Glutamatergic neuron (in vitro differentiated cells): ENCODE measurements at places on chromosomes 6 and 20.

GRCh38 chr6:39465539-39465938 is 143.0 kb upstream of the KCNK16 start:
- DNase-seq: no peak

DNA sequence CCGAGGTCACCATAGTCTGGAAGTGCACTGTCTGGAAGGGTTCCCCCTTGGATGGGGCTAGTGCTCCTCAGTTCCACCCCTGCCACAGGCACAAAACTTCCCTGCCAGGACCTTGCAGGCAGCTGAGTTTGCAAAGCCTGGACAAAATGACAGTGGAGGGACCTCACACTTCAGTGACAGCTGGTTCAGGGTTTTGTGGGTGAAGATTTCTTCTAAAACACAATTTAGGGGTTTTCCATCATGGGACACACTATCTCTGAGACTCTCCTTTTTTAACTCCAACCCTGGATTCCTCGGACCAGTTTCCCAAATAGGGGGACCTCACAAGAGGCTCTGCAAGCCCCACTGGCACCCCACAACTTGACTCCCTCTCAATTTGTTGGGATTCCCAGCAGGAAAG is 33.6 kb upstream of the PREX1 start:
- no peak for DNase-seq

DNA sequence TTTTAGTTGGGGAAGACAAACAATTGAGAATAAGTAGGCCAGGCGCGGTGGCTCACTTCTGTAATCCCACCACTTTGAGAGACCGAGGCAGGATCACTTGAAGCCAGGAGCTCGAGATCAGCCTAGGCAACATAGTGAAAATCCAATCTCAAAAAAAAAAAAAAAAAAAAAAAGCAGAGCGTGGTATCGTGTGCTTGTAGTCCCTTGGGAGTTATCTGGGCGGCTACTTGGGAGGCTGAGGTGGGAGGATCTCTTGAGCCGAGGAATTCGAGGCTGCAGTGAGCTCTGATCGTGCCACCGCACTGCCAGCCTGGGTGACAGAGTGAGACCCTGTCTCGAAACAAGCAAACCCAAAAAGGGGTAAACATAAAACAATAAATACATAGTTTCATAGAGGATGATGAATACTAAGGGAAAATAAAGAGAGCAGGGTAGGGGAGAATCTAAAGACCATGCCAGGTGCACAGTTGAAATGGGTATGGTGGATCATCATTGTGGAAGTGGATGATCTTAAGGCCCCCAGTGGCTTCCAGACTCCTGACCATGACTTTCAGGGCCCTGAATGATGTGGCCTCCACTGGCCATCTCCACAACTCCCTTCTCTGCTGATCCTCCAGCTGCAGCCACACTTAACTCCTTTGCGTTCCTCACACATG is 947 bp downstream of the POFUT1 start:
- no peak for DNase-seq

GRCh38 chr6:128149796-128150195 is 248.9 kb upstream of the THEMIS start:
- no peak for DNase-seq

GRCh38 chr6:7190791-7191190 is 83.0 kb downstream of the RREB1 start:
- DNase-seq: no peak

DNA sequence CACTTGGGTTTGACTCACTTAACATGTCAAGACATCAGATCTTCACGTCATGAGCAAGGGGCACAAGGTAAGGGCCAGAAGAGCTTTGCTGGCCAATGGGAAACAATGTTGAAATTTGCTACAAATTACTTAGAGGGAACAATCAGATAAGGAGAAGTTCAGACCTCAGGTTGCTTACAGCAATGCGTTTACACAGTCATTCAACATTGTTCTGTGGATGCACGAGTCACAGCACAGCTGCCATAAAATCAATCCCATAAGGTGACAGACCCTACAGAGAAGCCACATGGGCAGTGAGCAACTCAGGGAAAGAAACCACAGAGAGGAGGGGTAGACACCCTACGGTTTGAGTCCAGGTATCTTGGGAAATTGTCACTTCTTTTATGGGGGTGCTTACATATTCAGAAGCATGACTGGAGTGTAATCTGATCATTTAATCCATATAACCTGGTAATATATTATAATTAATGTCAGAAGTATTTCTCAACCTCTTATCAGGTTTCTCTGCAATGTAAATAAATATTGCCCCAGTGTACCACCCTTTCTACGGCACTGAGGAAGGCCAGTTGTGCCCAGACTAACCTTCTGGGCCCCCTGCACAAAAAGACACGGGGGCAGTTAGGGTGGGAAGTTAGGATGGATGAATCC is 2.3 kb upstream of the SLC22A2 start:
- DNase-seq: no peak

DNA sequence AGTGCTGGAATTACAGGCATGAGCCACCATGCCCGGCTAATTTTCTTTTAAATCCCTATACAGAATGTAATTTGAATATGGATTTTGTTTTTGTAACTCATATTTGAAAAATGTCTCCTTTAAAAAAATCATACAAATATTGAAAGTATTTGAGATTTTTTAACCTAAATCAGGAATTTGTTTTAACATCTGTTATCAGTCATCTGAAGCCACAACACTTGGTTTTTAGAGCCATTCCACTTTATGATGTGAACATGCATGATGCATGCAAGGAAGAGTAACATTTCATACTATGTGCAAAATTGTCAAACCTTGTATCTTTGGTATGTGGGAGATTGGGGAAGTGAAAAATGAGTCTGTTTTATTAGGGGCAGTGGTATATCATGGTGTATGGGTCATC is 124.5 kb upstream of the AHI1 start:
- DNase-seq: no peak

DNA sequence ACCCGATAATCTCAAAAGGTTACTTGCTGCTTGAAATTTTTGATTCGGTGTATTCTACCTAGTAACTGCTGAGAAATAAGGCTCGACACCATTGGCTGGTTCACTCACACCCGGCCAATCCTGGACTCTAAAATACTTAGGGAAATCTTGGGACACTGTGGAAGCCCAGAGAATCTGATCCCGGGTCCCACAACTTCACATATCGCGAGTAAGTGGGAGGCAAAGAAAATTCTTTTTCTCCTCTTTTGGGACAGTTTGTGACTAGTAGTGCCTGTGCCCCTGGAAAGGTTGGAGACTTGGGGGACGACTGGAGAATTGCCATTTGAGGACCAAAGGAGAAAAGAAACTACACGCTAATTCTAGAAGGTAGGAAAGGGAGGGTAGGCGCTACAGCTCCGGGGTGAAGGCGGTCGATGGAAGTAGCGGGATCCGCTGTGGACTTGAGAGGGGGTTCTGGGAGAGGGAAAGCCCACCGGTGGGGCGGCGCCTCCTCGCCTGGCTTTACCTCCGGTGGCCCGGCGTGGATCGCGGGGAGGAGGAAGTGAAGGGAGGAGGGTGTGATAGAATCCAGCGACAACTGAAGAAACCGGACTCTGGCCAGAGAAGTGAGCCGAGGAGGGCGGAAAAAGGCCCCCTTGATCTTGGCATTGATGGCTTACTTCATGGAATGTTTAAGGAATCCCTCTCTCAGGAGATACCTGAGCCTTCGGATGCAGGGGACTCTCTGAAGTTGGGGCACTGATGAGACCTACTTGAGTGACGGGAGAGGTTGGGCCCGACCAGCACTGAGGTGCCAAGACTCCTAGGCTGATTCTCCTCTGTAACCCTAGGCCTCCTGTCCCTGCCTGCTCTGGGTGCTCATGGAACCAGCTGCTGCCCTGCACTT is 18.8 kb upstream of the BTN3A3 start:
- DNase-seq: peak; percentile 40

DNA sequence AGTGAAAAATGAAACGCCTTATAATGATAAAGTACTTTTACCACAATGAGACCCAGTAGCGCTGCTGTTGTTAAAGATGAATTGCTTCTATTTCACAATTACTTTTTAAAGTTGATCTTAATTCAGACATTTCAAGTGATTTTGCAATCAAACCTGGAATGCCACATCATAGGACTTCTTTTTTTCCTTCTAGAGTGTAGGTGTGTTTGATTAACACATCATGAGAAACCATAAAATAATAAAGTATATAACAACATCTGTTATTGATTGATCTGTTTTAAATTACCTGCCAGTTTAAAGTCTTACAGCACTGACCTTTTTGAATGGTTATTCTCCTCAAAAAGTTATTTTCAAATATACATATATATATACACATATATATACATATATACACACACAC is 38.6 kb downstream of the HEBP2 start:
- DNase-seq: no peak

DNA sequence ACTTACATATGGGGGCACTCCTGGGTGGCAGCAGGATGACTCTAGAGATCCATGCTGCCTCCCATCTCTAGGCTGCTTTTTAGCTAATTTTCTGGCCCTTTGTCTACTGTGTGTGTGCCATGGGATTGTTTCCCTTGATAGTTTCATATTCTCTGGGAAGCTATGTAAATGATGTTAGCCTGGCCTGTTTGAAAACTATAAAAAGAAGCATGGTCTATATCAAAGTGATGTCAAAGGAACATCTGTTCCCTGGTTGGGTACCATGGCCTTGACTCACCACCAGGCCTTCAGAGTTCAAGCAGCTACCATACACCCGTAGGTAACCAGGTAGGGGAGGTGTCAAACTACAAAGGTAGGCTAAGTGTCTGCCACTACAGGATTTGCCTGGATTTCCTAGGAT is 310.4 kb downstream of the FRK start:
- no peak for DNase-seq

DNA sequence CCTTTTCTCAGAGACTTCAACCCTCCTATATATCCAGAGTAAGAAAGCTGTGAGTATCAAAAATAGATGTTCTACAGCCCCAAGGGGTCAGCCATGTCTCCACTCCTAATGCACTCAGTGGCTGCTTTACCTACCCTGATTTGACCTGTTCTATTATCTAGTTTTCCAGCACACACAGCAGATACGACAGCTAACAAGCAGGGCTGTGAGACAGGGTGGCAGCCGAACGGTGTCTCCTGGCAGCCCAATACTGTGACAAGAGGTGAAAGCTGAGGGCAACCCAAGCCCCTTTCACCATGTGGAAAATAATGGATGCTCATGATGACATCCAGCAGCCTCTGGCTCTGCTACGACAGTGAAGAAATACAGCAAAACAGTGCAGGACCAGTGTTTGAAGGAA is 67.9 kb downstream of the KIF13A start:
- no peak for DNase-seq

- no peak for DNase-seq
These were observed 108.9 kb upstream of the KCNG1 start for GRCh38 chr20:51131811-51132210.

DNA sequence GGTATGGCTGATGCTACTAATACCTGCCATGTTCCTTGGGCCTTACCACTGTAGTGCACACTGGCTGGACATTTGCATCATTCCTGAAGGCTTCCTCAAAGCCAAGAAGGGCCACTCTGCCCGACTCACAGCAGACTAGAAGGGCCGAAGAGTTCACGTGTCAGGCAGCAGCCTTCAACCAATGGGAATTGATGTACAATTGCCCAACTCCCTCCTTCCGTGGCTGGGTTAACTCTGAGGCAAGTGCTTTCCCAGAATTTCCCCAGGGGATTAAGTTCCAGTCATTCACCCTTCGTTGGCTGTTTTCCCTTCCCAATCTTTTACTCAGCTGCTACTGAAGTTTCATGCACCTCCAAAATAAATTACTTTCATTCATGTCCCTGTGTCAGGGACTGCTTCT is 29.8 kb downstream of the PSMB9 start:
- no peak for DNase-seq

GRCh38 chr6:10763006-10763405 is 15.4 kb downstream of the TMEM14B start:
- DNase-seq: no peak

DNA sequence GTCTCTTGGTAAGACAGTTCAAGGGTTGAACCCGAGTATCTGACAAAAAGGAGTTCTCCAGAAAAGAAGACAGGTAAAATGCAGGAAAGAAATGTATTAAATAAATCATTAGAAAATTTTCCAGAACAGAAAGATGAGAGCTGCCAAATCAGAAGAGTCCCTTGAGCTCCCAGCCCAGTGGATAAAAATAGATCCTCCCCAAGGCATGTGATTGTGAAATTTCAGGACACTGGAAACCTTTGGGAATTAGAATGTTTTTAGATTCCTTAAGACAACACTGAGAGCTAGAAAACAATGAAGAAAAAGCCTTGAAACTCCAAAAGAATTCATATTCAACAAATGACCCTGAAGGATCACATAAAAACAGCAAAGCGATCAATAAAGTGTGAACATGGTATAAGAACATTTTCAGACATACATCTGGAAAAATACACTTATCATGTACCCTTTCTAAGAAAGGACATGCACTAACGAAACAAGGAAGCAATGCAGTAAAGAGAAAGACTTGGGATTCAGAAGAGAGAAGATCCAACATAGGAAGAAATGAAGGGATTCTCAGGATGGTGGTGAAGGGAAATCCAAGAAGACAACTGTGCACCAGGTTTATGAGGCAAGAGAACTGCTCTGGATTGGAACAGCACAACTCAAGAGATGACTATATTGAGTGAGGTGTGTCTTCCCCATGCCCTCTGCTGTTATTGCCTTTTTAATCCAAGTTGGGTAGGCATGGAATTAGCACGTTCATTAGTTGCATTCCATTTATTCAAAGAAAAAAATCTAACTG is 390.4 kb downstream of the SYNE1 start:
- DNase-seq: no peak

DNA sequence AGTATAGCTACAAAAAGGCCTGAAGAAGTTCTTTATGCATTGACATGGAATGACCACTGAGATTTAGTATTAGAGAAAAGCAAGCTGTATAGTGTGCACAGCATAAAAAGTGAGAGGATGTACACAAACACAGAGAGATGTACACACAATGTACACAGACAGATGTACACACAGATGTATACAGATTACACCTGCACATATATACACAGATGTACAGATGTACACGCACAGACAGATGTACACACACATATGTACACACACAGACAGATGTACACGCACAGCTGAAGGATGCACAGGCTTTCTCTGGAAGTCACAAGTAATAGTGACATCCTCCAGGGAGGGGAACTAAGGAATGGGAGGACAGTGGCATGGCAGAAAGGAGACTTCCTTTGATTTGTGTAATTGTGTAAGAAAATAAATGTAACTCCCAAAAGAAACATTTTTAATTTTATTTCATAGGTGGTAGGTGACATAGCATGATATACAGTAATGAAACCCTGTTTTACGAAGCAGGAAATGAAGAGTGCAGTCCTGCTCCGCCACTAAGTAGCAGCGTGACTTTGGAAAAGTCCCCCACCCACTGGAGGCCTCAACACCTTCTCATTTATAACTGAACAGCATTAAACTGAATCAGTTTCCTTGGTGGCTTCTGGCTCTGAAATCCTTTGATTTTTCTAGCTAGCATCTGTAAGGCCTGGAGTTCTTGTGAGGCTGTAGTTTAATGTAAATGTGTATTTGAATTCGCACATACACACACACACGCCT is 14.1 kb downstream of the NFATC2 start:
- DNase-seq: no peak
